MV-4-11 (cell line): ENCODE measurements at places on chromosomes 3 and 15.

DNA sequence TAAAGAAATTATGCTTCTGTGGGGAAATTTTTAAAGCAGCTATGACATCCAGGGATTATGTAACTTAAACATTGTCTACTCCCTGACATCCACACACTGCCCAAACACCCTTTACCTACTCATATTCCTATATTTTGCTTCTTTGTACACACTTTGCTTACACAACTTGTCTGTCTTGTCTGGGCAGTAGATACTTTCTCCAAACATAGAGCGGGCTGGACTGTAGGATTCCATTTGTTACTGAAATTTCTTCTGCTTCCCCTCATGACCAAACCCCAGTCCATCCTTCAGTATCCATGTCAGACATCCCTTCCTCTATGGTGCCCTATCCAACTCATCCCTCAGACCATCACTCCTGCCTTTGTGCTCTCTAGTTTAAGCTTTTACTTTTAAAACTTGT is 19.9 kb downstream of the NCEH1 start:
- DNase-seq = no peak

DNA sequence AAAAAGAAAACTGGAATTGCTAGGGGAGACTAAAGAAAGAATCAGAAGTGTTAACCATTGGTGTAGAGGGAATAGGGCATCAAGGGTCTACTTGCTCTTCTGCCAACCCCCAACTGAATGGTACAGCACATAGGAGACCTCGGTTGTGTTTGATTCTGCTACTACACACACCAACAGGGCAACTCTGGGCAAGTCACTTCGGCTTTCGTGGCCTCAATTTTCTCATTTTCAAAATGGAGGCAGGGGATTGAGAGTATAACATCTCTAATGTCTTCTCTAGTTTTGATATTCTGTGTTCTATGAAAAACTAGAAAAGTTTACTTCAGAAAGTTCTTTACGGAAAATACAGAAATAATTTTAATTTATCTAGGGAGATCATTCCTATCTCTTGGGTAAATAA is 120.3 kb upstream of the PHLDB2 start:
- no peak for DNase-seq

- DNase-seq = no peak
These were observed 430 bp upstream of the PSTPIP1 start for GRCh38 chr15:76994496-76994895.

DNA sequence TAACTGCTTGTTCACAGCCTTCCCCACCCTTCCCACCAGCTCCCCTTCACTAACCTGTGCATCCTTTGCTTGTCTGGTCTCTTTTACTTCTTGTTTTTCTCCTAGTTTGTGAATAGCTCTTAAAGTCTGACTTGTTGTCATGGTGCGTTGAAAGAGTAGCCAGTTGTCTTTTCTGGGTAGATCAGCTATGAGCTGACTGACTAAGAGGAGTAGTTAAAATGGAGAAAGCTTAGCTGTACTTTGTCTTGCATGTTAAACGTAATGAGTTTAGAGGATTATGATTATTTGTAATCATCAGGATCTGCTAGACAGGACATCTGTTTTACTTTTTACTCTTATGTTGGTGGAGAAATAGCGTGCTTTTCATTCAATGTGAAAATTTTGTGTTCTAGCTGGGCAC is 35.9 kb downstream of the ATP2C1 start:
- no peak for DNase-seq

DNA sequence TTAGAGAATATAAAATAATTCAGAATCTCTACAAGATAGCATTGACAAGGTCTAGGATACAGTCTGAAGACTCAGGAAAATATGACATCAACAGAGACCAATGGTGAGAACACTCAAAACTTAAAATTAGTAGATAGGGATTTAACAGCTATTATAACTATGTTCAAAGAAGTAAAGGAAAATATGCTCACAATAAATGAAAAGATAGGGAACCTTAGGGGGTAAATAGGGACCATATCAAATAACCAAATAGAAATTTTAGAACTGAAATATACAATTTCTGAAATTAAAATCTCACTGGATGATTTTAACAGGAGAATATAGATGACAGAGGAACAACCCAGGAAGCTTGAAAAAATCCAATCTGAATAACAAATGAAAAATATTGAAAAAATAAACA is 31.8 kb upstream of the IGF2BP2 start:
- no peak for DNase-seq

DNA sequence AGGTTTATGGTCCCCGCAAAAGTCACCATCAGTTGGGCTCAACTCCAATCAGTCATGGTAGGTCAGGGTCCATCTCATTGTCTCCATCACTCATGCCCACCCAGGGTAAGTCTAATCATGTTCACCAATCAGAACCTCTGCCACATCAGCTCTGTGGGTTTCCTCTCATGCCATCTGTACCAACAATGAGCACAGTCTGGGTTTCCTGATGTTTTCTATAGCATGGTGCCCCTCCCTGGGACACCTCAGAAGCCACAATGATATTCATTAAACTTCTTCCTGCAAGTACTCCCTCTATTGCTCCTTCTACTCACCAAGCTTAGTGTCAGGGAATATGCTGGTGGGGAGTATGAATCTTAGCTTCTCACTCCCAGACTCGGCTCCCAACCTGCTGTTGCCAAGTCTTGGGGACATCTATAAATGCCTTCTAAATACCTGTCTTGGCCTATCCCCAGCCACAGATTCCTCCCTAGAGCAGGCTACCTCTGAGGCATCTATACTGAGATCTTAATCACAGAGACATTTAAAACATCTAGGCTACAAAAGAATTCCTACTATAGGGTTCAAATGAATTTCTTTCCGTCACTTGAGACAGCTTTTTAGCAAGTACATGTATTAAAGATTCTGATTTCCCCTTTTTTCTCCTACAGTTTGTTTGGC is 5.0 kb upstream of the CCR2 start:
- no peak for DNase-seq

DNA sequence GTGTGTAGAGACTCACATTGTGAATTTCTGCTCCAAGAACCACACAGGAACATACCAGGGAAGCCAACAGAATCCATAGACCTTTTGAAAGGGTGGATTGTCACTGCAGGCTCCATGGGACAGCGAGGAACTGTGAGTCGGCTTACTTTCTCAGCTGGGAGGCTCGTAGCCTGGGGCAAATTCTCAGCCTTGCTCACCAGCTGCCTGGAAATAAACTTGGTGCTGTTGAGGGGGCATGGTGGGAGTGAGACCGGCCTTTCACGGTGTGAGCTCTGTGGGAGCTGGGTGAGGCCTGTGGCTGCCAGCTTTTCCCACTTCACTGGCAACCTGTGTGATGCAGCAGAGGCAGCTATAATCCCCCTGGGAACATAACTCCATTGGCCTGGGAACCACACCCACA is 146.6 kb upstream of the P2RY1 start:
- no peak for DNase-seq

- no peak for DNase-seq
These were observed 11.9 kb downstream of the KCNAB1 start for GRCh38 chr3:156132313-156132712.

DNA sequence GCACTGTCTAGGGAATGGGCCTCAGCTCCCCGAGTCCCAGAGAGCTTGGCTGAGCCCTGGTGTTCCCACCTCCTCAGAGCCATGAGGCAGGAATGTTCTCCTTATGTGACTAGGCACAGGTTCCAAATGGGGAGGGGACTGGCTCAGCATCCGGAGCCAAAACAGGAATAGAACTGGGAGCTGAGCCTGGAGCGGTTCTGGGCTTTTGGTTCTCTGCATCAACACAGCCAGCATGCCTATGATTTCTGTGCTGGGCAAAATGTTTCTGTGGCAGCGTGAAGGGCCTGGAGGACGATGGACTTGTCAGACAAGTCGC is at the start of gene FAM131A:
Gene FAM131A (plus strand): TSS at position 202 of the 316 bp plus-strand sequence. CDS start 31 bp downstream, at position 233.
- no peak for DNase-seq

GRCh38 chr3:111676211-111677006 is 81.3 kb upstream of the ZBED2 start:
- no peak for DNase-seq

DNA sequence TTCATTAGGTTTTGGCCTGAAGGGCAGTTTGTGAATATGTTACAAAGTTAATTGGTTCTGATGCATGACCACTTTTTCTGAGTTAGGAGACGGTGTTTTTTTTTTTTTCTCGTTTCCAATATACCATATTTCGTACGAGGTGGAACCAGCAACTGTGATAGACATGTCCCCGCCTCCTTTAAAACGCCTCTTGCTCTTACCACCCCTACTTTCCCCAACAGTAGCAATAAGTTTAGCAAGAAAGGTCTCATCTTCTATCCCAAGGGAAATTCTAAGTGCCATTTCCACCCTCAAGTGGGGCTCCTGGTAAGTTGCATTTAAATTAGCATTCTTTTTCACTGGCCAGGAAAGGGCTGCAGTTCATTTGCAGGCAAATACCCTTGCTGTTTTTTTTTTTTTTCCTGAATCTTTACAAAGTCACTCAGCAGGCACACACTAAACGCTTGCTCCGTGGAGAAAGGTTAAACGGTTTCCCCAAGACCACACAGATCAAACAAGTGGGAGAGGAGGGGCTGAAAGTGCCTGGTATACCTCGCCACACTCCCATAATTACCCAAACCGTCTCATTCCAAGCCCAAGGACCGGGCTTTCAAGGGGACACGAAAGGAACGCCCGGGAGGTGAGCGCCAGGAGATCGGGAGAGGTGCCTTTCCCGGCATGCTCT is 39.5 kb upstream of the MGA start:
- peak; percentile 38 for DNase-seq

GRCh38 chr3:21435871-21436270 is 315.1 kb downstream of the ZNF385D start:
- DNase-seq = no peak

GRCh38 chr3:32841867-32842470 is 24.2 kb downstream of the TRIM71 start:
- DNase-seq = no peak

DNA sequence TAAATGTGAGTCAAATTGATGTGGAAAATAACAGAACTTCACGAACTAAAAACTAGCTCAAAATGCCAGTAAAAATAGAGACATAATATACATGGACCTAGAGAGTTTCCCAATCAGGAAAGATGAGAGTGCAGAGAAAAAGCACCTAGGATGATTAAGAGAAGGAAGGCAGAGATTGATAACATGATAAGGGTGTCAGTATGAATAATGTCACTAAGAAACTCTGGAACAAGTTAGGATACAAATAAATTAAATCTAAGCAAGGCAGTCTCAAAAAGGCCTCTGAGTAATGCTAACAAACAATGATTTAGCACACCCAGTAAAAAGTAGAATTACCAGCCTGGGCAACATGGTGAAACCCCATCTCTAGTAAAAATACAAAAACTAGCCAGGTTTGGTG is 304.7 kb upstream of the DPPA4 start:
- DNase-seq = no peak

DNA sequence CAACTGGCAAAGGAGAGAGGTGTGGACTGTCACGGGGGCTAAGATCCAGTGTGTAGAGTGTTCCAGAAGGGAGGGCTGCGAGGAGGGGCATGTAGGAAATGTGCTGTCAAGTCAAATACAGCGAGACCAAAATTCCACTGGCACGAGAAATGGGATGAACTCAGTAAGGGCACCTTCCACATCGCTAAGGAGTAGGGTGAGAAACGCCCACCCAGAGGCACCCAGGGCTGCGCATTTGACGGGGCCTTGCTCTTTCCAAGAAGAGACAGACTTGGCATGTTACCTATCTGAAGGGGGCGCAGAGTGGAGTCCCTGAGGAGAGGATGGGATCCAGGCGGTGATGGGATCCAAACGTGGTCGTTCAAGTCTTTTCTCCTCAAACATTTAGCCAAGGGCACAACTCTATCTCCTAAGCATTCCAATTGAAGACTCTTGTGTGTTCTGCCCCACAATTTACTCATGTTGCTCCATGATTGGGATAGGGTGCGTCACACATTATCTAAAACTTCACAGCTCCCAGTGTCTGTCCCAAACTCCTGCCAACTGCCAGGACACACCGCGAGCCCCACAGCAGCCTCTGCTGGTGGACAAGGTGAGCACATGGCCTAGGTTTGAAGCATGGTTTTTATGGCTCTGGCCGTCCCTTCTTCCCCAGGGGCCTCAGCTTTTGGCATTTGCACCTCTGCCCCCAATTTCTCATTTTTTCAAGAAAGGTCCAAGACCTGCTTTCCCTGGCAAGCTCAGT is 7.6 kb downstream of the SELENOS start:
- no peak for DNase-seq

GRCh38 chr3:47592066-47592795 is 13.6 kb upstream of the CSPG5 start:
- DNase-seq = no peak

DNA sequence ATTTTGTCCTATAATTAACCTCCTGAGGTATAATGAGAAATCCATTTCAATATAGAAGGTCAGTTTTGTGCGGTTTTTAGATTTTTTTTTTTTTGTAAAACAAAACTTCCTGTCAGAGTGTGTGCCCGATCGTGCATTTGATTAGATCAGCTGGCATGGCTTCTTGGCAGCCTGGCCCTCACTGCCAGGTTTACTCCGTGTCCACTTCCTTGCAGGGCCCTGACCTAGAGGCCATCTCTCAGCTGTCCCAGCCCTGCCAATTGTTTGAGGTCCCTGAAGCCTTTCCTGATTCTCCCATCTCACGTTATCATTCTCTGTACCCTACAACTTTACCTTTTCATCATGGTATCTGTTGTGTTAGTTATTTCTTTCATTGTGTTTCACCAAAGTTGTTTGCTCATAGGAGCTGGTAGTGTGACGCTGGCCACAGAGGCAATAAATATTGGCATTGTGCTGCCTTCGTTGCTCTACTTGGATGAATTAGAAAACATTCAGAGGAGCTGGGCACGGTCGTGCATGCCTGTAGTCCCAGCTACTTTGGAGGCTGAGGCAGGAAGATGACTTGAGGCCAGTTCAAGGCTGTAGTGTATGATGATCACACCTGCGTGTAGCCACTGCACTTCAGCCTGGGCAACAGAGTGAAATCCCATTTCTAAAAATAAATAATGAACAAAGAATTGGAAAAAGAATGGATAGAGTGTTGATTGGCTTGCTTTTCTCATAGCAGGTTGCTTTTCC is 202.0 kb downstream of the GHSR start:
- DNase-seq = no peak

GRCh38 chr3:55735976-55736375 is 248.9 kb upstream of the WNT5A start:
- DNase-seq = peak; percentile 25

DNA sequence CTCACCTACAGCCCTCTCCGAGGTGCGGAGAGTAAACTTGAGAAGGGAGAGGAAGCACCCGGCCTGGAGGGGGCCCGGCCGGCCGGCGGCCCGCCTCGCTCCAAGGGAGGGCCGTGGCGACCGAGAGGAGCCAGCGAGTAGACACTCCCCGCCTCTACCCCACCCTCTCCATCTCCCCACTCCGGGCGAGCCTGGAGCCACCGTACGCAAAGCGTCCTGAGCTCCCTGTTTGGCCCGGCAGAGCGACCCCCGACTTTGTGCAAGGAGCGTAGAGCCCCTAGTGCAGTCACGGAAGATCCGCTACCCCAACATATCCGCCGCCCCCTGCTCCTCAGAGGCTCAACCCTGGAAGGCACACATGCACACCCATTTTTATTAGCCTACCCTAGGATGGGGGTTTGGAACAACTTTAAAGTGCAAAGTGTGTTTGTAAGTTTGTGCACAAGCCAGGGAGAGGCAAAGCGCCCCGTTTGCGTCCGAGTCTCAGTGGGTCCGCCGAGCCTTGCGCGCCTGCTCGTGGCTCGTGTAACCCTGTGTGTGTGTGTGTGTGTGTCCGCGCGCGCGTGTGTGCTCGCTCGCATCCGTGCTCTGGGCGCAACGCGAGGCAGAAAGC is 508 bp upstream of the SMAD6 start:
- peak; percentile 60 for DNase-seq

GRCh38 chr15:73952913-73953750 is 26.9 kb downstream of the LOXL1 start:
- no peak for DNase-seq

GRCh38 chr3:171026597-171027293 is at the start of gene SLC2A2:
Gene SLC2A2, minus strand, starts transcription at chr3:171026720. Its CDS starts 50 bp downstream, at chr3:171026670.
- no peak for DNase-seq

- no peak for DNase-seq
These were observed 112.5 kb downstream of the STT3B start for GRCh38 chr3:31645256-31645655.
